GM18507 (cell line): ENCODE measurements at places on chromosomes 12 and 14.

DNA sequence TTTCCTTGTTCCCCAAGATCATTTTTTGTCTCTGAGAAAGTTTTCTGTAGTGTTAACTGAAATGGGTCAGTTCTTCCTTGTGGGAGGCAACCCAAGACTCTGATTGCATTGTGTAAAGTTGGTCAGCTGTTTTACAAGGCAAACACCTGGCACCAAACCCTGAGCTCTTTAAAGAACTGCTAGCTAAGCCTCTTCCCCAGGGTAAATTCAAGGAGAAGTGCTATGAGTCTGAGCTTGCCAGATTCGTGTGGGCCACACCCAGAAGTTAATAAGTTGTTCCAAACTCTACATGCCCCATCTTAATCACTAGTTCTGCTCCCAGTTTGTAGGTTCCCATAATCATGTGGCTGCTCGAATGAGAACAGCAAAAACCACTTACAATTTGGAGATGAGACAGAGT lies 214.5 kb downstream of the BTG1 start:
- no peak for DNase-seq

GRCh38 chr12:113184098-113184899 lies 979 bp downstream of the DDX54 start:
- DNase-seq: no peak

DNA sequence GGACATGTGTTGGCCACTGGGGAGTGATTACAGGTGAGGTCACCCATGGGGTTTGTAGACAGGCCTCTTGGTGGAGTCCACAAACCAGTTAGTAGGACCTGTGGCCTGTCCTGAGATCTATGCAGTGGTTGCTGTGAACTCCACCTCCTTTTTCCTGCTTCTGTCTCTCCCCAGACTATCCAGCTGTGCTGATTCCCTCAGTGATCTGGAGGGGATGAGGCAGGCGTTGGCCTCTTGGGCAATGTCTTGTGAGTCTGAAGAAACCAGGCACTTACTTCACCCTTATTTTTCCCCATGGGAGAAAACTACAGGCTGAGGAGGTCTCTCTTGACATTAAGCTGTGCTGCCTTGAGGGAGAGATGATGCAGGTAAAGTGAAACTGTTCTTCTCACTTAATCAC lies 257.2 kb upstream of the PRICKLE1 start:
- DNase-seq: no peak

DNA sequence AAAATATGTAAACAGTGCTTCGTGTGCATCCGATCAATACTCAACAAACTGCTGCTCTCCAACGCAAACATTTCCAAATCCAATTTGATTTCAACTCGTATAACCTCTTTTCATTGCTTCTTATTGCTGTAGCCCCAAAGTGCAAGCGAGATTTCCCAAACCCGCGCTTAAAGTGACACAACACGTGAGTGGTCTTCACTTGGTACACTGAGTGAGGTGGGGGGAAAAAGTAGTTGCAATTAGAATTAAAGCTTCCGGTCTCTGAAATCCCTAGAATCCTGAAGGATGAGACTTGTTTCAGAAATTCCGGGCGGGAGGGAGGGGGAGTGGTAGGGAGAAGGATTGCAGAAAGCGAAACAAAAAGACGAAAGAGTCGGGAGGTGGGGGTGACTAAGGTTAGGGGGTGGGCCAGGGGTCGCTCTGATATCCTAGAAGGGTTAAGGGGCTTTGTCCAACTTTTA lies 387.5 kb downstream of the BCAT1 start:
- no peak for DNase-seq

- no peak for DNase-seq
Observed at GRCh38 chr14:20973501-20973900, 16.3 kb upstream of the METTL17 start.

DNA sequence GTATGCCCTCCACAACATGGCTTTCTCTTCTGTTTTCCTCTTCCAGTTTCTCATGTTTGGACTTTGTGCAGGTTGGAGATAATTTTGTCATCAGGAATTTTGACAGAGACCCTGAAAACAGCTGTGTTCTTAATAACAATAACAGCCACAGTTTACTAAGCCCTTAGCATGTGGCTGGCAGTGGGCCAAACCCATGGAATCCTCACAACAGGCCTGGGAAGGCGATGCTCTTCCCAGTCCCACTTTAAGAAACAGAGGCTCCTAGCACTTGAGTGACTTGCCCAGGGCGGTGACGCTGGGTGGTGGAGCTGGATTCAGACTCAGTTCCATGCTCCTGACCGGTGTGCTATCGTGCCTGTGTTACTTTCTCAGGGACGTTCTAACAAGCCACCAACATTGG lies 20.1 kb upstream of the PLEKHG3 start:
- DNase-seq: no peak

DNA sequence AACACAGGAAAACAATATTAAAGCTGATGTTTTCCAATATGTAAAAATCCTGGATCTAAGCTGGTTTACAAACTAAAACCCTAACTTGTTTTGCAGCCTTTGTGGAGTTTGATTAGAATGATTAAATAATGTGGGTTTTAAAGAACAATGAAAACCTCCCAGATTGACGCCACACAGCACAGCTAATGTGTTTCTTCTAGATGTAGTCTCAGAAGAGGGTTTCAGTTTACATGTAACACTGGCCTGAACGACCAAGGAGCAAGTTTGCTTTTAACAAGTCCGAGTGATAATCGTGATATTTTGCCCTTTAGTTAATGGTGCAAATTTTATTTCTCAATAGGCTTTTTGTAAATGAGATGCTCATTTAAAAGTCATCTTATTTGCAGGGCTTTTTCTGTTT lies 11.0 kb downstream of the HMGA2 start:
- no peak for DNase-seq

DNA sequence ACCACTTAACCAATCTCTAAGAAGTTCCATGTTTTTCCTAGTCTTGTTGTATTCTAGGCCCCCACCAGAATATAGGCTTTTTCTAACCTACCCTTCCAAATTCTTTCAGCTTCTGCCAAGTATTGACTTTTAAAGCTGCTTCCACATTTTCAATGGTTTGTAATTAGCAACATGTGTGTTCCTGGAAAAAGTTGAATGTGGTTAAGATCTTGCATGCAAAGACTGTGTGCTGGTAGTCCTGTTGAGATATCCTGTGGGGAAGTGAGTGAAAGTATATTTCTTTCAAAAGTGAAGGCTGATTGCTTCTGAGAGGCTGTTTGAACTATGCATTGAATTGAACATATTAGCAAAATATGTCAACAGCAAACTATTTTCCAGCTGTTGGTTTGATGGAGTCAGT lies 646 bp upstream of the OR6C4 start:
- no peak for DNase-seq

DNA sequence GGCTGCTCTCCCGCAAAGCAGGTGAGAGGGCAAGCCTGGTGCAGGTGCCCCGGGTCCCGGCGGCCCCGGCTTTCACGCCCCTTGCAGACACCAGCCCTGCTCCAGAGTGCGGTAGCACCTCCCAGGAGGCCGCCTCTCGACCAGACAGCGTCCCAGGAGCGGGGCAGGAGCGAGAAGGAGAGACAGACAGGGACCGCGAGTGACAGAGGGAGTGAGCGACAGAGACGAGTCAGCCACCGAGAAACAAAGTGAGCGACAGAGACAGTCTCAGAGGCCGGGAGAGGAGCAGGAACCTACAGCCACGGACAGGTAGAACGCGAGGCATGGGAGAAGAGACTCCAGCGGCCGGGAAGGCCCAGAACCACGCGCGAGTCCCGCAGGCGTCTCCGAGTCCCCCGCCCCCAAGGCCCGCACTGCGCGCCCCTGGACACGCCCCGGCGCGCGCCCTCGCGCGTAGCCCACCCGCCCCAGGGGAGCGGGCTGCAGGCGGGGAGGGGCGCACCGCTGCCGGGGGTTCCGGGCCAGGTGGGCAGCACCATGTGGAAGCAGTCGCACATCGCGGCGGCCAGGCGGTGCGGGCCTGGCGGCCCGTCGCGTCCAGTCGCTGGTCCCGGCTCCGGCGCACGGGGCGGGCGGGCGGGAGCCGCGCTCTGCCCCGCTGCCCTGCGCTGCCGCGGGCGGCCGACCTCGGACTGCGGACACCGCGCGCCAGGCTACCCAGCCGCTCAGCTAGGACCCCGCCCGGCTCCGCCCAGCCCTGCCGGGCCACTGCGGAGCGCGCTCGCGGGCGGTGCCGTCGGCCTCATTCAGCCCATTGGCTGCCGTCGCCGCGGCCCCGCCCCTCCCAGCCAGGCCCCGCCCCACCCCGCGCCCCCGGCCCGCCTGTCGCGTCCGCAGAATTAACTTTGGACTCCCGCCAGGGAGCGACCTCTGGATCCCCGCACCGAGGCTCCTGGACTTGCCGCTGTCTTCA lies at the start of gene AHNAK2:
Gene AHNAK2 (minus strand): TSS at position 694 of the 973 bp plus-strand sequence. CDS start 137 bp downstream, at position 557.
- no peak for DNase-seq

GRCh38 chr14:24952851-24953666 lies 96.9 kb downstream of the STXBP6 start:
- no peak for DNase-seq

GRCh38 chr14:88007608-88008007 lies 2.7 kb downstream of the GPR65 start:
- no peak for DNase-seq

DNA sequence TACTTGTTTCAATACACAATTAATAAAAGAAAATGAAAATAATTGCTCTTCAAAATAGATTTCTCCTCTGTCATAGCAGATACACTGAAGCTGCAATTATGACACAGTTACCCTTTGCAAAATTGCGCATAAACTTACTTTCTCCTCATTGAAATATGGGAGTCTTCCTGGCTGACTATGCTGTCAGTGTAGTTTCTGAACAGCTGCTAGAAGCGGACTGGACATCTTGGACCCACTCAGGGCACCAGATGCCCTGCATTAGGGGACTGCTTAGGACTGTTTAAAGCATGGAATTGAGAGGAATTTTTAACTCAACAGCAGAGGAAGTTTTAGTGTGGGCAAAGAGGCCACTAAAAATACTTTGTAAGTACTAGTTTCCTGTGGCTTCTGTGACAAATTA lies 454.9 kb downstream of the ATP23 start:
- no peak for DNase-seq

DNA sequence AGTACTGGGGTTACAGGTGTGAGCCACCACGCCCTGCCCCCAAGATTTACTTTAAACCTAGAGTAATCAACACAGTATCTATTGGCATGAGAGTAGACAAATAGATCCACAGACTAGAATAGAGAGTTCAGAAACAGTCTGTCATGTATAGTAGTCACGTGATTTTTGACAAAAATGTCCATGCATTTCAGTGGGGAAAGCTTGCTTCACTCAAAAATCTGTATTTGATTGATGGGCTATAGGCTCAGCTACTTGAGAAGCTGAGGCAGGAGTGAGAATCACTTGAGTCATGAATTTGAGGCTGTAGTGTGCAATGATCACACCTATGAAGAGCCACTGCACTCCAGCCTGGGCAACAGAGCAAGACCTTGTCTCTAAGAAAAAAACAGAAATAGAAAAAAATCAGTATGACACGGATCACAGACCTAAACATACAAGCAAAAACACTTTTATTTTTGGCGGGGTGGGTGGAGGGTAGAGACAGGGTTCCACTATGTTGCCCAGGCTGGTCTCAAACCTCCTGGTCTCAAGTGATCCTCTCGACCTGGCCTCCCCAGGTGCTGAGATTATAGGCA lies 7.6 kb upstream of the ORAI1 start:
- DNase-seq: no peak

DNA sequence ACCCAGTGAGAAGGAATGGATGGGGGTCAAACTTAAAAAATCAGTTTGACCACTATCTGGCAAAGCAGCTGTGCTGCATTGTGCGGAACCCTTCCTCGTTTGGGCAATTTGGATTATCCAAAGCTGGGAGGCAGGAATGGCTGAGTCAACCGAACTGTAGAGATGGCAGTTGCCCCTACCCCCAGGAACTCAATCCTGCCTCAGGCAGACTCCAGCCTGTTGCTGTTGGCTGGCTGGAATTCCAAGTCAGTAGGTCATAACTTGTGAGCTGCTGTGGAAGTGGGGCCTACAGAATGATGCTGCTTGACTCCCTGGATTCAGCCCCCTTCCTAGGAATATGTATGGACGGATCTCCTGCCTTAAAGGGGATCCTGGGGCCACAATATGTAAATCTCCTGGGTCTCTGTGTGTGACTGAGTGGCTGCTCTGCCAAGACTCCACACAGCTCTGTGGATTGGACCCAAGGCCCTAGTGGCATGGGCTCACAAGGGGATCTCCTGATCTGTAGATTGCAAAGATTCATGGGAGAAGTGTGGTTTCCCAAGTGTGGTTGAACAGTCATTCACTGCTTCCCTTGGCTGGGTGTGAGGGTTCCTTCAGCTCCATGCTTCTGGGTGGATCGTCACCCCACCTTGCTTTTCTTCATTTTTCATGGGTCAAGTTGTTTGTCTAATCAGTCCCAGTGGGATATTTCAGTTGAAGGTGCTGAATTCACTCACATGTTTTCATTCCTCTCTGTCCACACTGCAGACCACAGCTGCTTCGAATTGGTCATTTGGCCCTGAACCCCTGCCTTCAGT lies 19.2 kb downstream of the LUM start:
- no peak for DNase-seq

DNA sequence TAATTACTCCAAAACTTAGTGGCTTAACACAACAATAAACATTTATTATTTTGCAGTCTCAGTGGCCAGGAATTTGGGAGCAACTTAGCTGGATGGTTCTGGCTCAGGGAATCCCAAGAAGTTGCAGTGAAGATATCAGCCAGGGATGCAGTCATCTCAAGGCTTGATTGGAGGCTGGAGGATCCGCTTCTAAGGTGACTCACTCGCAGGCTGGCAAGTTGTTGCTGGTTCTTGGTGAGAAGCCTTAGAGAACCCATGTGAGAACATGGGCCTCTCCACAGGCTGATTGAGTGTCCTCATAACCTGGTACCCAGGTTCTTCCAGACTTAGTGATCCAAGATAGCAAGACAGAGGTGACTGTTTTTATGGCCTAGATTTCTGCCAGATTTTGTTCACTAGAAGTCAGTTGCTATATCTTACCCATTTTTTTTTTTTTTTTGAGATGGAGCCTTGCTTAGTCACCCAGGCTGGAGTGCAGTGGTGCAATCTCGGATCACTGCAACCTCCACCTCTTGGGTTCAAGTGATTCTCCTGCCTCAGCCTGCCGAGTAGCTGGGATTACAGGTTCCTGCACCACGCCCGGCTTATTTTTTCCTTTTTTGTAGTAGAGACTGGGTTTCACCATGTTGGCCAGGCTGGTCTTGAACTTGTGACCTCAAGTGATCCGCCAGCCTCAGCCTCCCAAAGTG lies 32.5 kb downstream of the BRMS1L start:
- DNase-seq: no peak

DNA sequence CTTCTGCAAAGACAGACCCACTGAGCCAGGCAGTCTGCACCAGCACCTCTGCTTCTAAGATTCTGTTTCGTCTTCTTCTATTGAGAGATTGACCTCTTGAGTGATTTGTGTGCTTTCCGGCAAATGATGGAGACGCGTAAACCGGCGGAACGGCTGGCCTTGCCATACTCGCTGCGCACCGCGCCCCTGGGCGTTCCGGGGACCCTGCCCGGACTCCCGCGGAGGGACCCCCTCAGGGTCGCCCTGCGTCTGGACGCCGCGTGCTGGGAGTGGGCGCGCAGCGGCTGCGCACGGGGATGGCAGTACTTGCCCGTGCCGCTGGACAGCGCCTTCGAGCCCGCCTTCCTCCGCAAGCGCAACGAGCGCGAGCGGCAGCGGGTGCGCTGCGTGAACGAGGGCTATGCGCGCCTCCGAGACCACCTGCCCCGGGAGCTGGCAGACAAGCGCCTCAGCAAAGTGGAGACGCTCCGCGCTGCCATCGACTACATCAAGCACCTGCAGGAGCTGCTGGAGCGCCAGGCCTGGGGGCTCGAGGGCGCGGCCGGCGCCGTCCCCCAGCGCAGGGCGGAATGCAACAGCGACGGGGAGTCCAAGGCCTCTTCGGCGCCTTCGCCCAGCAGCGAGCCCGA lies 703 bp downstream of the ASCL4 start:
- no peak for DNase-seq
